ENCODE measurements at places on chromosomes 5 and 9. TPM values are rescaled to one million over a fixed set of nuclear protein-coding genes. Genes with fewer than 3 reads are reported as not detected.

The NRARP gene
- 0.29 TPM for total RNA-seq

The IL33 gene
- 44.5 TPM for total RNA-seq

The SLC6A18 gene
- total RNA-seq: not detected

The CBY3 gene
- not detected for total RNA-seq

The HEMGN gene
- total RNA-seq: not detected

The PCDHB7 gene
- under 0.01 TPM for total RNA-seq
